Stimulated activated naive CD4-positive, alpha-beta T cell (primary cell): ENCODE measurements at places on chromosomes 1 and 21.

DNA sequence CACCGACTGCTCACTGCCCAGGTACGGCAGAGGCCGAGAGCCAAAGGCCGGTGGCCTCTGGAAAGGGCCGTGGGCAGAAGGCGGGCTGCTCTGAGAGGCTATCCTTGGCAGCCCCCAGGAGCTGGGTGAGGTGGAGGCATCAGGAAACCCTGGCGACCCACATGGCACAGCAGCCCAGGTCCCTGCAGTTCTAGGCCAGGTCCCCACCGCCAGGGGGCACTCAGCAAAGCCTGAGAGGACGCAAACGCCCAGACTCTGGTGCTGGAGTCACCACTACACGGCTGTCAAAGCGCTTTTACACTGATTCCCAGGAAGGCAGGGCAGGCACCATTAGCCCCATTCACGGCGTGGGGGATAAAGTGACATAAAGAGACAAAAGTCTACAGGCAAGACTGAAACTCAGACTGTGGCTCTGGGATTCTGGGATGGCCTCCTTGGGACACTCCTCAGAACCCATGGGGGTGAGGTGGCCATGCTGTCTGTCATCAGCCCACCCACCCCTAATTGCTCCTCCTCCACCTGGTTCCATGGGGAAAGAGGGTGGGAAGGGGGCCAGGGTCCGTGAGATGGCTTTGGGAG is 4.9 kb downstream of the PLEKHG5 start:
- DNase-seq = peak; percentile 74

DNA sequence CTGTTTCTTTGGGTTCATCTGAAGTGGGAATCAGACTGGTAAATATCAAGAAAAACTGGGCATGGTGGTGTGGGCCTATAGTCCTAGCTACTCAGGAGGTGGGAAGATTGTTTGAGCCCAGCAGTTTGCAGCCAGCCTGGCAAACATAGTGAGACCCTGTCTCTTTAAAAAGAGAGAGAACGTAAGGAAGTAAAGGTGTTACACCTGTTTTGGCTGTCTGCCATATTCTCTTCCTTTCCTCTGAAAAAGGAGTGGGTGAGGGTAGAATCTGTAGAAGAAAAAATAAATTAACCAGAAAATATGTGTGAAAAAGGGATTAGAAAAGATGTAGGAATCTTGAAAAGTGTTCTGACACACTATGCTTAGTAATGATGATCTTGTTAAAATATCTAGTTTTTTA is 20.0 kb downstream of the AHCYL1 start:
- DNase-seq = no peak

GRCh38 chr1:244221991-244222390 is 170.9 kb downstream of the ZBTB18 start:
- DNase-seq = no peak

GRCh38 chr1:186948535-186948934 is 119.8 kb downstream of the PLA2G4A start:
- DNase-seq = no peak

DNA sequence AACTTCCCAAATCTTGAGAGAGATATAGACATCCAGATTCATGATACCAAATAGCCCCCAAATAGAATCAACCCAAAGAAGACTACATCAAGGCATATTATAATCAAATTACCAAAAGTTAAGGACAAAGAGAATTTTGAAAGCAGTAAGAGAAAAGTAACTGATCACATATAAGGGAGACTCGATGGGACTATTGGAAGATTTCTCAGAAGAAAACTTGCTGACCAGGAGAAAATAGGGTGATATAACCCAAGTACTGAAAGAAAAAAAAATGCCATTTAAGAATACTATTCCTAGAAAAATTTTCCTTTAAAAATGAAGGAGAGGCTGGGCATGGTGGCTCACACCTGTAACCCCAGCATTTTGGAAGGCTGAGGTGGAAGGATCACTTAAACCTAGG is 30.5 kb upstream of the WNT2B start:
- DNase-seq = no peak

DNA sequence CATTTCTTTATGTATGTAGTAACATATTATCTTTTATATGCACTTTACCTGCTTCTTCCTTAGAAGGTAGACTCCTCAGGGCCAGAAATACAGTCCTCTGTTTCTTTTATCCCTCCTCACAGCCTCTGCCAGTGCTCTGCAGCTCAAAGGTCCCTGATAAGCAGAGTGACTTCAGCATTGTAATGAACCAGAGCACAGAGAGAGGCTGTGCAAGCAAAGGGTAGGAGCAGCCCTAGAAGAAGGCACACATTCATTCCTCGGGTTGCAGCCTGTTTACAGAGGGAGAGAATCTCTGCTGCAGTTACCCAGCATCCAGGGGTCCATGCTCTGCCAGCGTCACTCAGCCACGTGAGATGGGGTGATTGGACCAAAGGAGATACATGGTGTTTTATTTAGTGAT is 101.1 kb downstream of the RHOU start:
- DNase-seq = no peak

- DNase-seq = no peak
These were observed 81.1 kb upstream of the GPR88 start for GRCh38 chr1:100456880-100457279.

DNA sequence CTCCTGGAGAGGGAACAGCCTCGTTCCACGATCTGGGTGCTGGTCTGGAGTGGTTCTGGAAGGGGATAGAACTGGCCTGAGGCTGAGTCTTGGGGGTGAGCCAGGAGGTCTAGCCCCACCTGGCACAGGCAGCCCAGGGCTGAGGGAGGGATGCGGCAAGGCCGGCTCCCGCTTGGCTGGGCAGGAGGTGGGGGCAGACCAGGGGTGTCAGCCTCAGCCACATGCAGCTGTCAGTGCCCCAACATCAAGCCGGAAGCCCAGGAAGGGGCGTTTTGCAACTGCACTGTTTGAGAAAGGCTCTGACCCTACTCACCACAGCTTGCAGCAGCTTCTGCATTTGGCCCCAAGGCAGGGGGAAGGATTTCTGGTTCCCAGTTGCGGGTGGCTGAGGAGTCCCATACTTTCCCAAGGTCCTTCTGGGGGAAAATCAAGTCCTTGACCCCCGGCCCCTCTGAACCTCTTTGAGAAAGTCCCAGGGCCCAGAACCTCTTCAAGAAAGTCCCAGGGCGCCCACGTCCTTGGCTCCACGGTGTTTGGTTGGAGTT is 2.0 kb downstream of the EFHD2 start:
- DNase-seq = no peak

DNA sequence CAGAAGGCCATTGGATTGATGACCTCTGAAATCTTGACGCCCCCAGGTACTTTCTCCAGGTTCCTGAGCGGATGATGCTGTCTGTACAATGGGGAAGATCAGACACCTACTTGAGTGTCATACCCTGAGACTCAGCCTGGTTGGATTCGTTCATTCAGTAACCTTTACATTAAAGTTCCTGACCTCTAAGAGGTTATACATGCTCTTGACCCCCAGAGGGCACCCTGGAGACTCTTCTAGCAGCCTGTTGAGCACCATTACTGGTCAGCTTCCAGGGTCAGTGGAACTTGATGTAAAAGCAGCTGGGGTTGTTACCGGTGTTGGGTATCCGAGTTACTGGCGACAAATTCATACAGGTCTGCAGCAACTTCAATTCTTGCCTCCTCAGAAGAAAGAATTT is 114.3 kb upstream of the ZNF678 start:
- no peak for DNase-seq

- no peak for DNase-seq
These were observed 8.8 kb downstream of the ETV3L start for GRCh38 chr1:157090771-157091170.

GRCh38 chr1:48099072-48099773 is 102.0 kb upstream of the TRABD2B start:
- no peak for DNase-seq

DNA sequence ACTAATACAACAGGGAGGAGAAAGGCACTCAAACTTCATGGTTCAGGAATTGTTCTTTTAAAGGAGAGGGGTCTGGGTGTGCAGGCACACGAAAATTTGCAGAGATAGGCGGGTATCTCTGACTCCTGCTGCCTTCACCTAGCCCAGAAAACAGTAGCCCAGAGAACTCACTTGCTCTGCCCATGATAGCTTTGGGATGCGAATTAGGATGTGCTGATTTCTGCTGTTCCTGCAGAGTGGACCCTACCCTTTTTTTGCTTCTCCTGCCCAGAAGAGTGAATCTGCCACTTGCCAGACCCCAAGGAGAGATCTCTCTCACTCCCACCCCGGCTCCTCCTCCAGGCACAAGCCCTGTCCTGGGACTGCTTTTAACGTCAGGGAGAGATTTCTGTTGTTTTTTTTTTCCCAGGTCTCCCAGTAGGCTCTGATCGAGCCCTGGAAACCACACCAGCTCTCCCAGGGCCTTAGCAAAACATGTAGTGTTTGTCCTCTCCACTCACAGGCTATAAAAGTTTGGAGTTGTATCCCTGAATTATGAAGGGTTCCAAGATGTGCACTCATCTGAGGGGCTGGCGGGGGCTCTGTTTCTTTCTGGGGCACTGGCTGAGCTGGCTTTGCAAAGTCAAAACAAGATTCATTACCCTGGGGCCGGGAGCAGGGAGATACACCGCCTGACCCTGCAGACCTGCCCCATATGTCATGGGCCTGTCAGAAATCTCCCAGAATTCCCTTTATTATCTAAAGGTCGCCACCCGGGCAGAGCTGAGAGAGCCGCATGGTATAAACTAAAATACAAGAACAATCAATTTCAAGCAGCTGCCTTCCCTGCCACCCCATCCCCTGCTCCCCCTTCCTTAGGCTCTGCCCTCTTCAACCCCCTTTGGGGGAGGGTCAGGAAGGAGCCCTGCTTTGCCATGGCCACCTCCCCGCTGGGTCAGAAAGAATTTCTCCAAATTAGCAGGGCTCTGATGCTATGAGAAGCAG is 17.9 kb downstream of the PLXNA2 start:
- DNase-seq = no peak

DNA sequence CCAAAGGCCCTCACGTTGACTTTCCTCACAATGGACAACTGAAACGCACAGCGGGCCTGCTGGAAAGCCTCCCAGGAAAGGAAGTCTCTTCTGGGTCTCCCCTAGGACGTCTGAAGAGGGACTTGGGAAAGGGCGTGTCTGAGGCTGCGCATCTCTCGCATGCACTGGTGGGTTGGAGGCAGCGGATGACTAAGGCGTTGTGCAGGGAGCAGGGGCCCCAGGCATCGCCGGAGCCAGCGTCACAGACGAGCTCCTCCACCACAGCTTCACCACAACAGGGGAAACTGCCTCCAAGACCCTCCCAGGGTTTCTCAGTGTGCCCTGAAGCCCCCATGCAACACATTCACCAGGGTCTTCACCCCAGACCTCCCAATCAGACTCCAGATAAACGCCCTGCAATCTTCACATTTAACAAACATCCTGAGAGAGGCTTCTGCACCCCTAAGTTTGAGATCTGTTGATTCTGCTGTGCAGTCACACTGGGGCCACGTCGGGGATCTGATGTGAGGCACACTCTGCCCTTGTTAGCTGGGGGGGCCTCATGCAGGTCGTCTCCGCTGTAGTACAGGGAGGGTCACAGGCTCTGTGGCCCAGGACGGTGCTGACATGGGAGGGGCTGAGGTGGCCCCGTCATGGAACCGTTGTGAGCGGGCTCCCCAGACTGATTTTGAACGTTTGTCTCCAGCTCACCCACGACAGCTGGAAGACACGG is 7.0 kb upstream of the TFF1 start:
- DNase-seq = no peak

DNA sequence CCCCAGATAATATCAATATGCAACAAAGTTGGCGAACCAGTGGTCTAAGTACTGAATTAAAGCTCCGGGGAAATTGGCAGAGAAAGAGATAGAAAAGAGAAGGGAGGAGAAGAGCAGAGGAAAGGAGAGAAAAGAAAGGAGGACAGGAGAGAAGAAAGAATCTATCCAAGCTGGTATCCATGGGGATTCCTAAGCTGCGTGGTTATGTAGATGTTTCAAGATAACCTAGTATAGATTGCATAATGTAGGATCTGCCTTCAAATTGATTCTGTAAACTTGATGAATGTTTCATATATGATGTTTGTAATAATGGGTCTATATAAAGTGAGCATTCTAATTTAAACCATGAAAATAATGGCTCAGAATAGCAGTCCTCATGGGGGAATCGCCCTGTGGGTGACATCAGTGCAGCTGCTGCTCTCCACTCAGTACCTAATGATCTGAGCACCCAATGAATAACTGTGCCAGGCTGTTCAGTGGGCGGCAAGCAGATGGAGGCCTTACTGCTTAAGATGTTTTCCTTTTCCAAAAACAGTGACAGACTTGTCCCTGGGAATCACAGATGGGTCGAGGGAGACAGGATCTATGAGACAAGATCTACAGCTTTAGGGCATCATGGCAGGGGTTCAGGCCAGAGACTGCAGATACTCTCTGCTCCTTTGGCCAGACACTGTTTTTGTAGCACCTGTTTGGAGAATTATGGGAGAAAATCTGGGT is 78.0 kb downstream of the LAMC2 start:
- no peak for DNase-seq

GRCh38 chr1:97281962-97282361 is 560.4 kb downstream of the PTBP2 start:
- DNase-seq = no peak

DNA sequence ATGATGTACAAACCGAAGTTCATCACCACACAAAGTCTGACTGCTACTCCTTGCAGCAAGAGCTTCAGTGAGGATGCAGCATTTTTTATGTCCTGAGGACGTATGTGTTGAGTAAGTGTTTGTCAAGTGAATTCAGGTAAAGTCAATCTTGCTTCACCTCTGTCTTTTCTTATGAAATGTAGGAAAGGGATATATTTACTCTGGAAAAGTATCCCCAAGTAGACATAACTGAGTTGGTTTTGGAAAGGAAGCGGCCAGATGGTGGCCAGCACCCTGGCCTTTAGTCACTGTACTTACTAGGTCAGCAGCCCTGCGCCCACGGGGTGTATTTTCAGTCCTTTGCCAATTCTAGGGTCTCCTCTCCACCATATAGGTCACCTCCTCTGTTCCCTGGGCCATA is 75.2 kb downstream of the SUSD4 start:
- no peak for DNase-seq

GRCh38 chr1:12678820-12679219 is 34.9 kb downstream of the AADACL4 start:
- no peak for DNase-seq

DNA sequence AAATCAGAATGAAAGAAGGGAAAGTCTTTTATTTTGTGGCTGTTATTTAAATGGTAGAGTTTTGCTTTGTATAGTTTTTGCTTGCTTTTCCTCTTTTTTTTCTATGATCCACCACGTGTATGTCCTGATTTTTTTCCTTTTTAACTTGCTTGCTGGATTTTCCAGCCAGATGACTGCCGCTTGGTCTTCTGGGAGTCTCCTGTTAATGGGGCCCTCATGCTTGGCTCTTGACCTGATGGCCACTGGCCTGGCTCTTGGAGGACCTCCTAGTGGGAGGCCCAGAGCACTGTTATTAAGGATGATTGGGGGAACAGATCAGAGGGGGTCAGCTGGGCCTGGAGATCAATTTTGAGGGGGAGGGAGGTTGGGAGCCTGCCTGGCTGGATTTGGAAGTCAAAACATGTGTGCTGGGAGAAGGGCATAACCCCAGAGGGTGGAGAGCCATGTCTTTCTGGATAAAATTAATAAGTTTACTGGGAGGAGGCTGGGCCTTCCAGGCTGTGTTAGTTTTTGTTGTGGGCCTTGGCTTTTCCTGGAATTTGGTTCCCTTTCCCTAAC is 1.2 kb downstream of the FGGY start:
- no peak for DNase-seq
